ENCODE measurements at places on chromosomes 12 and 14.
A peak's percentile ranks its signal among the peaks of the same experiment; 100 is the strongest.

DNA sequence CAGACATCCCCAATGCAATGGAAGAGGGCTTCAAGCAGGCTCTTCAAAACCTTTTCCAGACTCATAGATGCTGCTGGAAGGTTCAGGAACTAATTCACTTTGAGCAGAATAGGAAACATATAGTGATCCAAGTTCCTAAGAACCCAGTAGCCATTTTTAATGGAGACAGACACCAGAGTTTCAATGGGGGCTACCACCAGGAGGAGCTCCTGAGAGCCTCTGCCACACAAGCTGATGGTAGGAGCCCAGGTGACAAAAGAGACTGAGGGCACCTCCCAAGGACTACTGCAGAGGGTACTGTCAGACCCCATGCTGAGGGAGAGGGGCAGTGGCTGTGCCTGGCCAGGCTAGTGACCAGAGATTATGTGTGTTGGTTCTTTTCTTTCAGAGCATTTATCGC is 45.9 kb downstream of the IFNG start:
- DNase-seq: peak; percentile 12

DNA sequence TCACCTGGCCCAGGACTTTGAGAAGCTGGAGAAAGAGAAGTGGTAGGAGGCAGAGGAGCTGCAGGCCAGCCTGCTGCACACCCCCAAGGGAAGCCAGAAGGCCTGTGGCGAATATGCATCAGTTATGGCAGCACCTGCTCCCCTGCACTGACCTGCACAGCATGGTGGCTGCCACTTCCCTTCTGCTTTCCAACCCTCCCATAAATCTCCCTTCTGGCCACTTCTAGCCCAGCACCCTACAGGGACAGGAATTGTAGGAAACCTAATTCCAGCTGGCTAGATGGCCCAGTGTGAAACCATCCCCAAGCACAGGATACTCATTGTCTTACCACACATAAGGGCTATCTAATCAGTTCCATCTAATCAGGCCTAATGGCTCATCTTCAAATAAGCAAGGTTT is 136.3 kb downstream of the TBX3 start:
- DNase-seq: no peak

DNA sequence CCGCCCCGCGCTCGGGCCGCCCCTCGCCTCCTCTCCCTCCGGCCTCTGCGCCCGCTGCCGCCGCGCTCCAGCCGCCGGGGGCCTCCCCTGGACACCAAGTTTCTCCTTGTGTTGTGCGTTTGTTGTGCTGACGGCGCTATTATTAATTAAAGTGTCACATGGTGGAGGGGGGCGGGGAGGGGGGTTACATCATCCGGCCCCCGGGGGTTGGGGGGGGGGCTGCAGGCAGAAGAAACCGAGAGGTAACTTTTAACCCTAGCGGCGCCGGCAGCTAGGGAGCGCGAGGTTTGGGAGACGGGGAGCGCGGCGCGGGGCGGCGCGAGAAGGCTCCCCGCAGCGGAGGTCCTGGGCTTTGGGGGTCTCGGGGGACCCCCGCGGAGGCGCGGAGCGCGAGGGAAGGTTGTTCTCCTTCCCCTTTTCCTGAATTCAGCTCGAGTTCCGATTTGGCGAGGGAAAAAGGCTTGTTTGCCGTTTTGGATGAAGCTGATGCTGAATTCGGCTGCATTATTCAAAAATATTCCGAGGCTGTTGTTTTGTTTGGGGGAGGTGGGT is at the start of gene HRK:
Gene HRK, minus strand, starts transcription at position 117 of the 552 bp plus-strand sequence. CDS start 134 bp downstream, outside the sequence.
- no peak for DNase-seq

DNA sequence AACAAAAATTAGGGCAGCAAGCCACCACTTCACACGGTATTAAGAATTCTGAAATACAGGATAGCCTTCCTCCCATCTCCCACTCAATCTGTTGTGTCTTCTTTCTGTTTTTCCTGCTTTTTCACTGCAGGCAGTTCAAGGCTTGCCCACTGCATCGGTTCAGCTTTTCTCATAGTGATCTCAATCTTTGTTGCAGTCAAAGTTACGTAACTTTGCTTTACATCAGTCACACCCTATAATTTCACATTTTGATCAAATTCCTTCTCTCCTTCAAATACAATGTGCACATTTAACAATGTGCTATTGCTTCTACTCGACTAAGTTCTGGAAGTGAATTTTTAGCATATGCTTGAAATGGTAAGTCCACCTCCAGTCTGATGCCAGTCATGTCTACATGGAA is 217.6 kb downstream of the EFCAB11 start:
- no peak for DNase-seq

GRCh38 chr14:96205059-96205977 is 679 bp downstream of the BDKRB2 start:
- DNase-seq: no peak

DNA sequence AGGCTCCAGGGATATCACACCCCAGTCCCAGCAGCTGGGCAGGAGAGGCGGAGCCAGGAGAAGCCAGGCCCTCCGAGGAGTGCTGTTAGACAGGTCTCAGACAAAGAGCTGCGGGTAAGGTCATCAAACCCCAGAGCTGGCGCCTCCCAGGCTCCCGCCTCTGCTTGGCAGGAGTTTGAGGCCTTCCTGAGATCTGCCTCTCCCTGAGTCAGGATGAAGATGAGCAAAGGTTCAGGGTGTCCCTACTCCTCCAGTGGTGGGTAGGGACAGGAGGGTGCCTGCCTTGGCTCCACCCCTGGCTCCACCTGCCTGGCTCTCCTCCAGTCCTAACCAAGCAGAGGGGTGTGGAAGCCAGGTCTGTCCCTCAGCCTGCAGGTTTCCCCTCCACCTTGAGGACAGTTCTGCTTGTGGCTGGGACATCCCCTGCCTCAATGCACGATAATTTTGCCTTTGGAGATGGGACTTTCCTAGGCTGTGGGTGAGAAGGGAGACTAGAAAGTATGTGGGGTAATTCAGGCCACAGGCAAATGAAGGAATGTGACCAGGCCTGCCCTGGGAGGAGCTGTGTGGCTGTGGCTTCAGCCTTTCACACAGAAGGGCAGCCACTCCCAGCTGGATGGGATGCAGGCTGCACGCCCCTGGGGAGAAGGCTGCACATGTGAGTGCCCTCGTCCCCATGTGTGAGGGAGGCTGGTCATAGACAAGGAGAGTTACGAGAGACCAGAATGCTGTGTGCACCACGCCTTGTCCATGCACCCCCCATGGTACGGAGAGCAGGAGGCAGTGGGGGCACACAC is 2.2 kb downstream of the PLEKHG6 start:
- peak; percentile 74 for DNase-seq

GRCh38 chr14:99928963-99929362 is 135.8 kb downstream of the EML1 start:
- no peak for DNase-seq

DNA sequence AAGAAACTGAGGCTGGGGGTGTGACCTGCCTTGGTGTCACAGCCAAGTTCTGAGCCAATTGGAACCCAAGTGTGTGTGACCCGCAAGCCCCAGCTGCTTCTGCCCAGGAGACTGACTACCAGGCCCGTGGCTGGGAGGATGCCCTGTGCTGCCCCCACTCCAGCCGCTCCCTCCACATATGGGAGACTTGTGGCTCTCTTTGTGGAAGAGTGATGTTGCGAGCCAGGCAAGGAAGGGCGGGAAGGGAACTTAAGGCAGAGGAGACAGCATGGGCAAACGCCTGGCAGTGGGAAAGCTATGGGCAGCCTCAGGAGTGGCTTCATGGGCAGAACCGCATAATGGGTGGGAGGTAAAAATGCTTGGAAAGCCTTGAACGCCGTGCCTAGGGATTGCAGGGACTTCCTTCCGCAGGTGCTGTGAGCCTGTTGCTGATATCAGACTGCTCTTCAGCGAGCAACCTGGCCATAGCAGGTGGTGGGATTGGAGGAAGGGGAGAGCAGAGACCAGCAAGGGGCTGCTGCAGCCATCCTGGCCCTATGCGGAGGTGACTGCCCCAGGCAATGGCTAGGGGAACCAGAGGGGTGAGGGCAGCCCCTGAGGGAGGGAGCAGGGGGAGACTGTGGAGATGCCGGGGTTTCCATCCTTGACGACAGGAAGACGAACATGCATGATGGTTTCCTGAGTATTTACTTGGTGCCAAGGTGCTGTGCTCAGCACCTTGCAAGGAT is 115.7 kb downstream of the LGMN start:
- no peak for DNase-seq

DNA sequence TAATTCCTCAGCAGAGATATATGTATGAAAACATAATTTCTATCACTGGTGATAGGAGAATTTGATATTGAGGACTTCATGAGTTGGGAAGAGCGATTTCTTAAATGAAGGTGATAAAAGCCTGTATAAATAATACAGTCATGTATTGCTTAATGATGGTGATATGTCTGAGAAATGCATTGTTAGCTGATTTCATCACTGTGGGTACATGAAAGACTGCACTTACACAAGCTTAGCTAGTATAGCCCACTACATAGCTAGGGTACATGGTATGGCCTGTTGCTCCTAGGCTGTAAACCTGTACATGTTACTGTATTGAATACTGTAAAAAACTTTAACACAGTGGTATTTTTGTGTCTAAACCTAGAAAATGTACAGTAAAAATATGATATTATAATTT is 63.4 kb downstream of the ANO4 start:
- DNase-seq: no peak

- DNase-seq: no peak
These were observed 100.8 kb downstream of the TAOK3 start for GRCh38 chr12:118271770-118272417.

- DNase-seq: no peak
These were observed 57.7 kb downstream of the WDR20 start for GRCh38 chr14:102197317-102197853.

- DNase-seq: no peak
These were observed 95.1 kb upstream of the COCH start for GRCh38 chr14:30779210-30779609.

DNA sequence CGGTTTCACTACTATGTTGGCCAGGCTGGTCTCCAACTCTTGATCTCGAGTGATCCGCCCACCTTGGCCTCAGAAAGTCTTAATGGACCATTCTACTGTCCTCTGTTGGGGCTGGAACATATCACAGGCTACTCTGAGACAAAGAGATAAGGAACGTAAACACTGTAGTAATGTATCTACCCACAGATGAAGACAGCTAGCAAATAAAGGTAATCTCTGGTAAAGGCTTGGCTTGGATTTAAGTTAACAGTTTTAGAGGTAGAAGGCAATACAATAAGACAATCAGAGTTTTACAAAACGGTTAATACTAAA is 44.6 kb upstream of the ISM2 start:
- DNase-seq: no peak

GRCh38 chr12:46264057-46264456 is 4.8 kb downstream of the SLC38A1 start:
- no peak for DNase-seq

DNA sequence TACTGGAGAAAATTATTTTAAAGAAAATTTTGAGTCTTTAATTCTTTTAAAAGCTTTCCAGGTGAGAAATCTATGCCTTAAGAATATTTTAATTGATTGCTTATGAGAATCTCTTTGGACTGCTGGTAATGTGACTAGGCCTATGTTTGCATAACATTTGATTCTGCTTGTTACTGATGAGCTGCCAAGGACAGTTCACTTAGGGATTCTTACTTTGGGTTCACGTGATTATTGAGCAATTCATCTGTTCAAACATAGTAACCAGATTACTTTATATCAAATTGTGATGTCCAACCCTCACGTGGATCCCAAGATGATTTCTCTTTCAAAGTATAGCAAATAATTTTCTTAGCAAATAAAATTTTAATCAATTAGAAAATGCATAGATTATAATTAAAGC is 27.4 kb upstream of the ABCD2 start:
- DNase-seq: no peak

DNA sequence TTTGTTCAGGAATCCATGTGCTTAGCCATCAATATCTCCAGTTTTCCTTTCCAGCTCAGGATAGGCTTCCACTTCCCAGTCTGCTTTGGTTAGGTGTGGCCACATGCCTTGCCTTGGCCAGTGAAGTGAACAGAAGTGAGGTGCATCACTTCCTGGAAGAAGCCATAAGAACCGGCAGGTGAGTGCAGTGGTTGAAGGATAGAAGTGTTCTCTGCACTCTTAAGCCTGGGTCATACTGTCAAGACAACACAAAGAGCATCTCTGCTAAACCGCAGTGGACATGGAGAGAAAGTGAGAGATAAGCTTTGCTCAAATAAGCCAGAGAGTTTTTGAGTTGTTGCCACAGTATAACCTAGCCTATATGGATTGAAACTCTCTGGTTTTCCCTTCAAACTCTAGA is 11.4 kb downstream of the GNG2 start:
- DNase-seq: no peak

DNA sequence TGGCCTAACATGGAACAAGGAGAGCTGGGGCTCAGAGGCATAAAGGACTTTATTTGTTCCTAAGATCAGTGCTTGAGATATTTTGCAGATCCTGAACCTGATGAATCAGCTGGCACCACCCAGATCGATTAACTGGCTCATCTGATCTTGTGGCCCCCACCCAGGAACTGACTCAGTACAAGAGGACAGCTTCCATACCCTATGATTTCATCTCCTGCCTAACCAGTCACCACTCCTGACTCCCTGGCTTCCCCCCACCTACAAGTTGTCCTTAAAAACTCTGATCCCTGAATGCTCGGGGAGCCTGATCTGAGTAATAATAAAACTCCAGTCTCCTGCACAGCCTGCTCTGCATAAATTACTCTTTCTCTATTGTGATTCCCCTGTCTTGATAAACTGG is 5.1 kb downstream of the C12orf56 start:
- DNase-seq: no peak

DNA sequence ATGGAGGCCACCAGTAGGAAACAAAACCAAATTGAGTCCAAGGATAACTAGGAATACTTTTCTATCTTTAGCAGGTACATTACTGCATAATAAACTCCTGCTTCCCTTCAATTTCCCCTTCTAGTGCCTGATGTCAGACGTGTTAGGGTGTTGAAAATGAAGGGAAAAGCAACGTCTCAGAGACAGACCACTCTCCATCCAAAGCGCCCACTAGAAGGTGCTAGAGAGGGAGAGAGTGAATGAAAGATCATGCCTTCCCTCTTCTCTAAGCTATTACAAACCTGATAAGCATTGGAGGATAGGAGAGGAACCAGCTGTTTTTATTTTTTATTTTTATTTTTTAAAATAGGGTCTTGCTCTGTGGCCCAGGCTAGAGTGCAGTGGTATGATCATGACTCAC is 64.1 kb downstream of the ZNF641 start:
- DNase-seq: no peak

- DNase-seq: no peak
These were observed 27.0 kb upstream of the SLC2A14 start for GRCh38 chr12:7899755-7900154.

- DNase-seq: no peak
These were observed 2.5 kb upstream of the LPAR5 start for GRCh38 chr12:6638305-6638704.

DNA sequence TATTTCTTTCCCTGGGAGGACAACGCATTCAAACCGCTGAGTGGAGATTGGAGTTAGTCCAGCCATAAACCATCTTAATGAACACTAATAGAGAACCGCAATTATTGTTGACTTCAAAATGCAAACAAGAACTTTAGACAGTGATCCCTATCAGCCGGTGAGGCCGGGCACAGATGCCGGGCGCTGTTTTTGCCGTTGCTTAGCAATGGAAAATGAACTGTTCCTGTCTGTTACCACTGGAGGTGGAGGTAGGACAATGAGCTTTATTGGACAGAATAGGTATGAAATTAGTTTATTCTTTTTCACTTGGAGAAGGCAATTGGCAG is 216.8 kb downstream of the TTC8 start:
- DNase-seq: no peak

GRCh38 chr14:21723431-21724045 is 49.9 kb upstream of the OR4E1 start:
- DNase-seq: peak; percentile 12

Data from GM10248 (cell line).